Epithelial cell of alveolus of lung (primary cell): ENCODE measurements at places on chromosomes 5 and 9. TPM values are rescaled to one million over a fixed set of nuclear protein-coding genes. Genes with fewer than 3 reads are reported as not detected.

SNCB gene
- total RNA-seq, result not detected in 2 replicates

GFPT2 gene
- 25.4 and 126 TPM in 2 replicates for total RNA-seq

LCN9 gene
- not detected in 2 replicates for total RNA-seq

FOXD1 gene
- total RNA-seq, result 13.2 and 18.0 TPM in 2 replicates

SPATA31A7 gene
- total RNA-seq, result not detected in 2 replicates

GSN gene
- total RNA-seq, result 261 and 380 TPM in 2 replicates

PTGER4 gene
- 6.5 and 28.3 TPM in 2 replicates for total RNA-seq

LRRC19 gene
- not detected in 2 replicates for total RNA-seq

ROR2 gene
- 16.3 and 79.0 TPM in 2 replicates for total RNA-seq

FCN1 gene
- not detected in 2 replicates for total RNA-seq

PRDM9 gene
- not detected in 2 replicates for total RNA-seq

IL7R gene
- 0.48 and 19.7 TPM in 2 replicates for total RNA-seq

PCSK5 gene
- 5.6 and 6.7 TPM in 2 replicates for total RNA-seq

TSSK1B gene
- 0.26 and 0.48 TPM in 2 replicates for total RNA-seq

NSMF gene
- 27.4 and 49.7 TPM in 2 replicates for total RNA-seq
